ENCODE measurements at places on chromosomes 16 and 17.

- DNase-seq = peak; percentile 58
Observed at GRCh38 chr17:40615068-40615840, 32.4 kb downstream of the SMARCE1 start.

DNA sequence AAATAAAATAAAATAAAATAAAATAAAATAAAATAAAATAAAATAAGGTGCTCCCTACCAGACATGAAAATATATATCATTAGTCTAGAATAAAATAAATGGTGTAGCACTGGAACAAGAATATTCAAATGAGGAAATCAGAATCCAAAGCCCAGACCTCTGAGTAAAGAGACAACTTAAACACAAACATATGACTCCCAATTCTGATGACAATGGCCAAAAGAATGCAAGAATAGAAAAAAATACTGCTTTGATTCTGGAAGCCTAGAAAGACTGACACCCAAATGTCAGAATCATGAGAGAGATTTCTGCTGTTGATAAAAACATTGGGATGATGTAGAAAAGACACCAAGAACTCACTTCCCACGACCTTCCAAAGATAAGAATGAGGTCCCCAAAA is 27.9 kb downstream of the MYOCD start:
- DNase-seq = no peak

GRCh38 chr17:73613271-73614233 is 30.7 kb downstream of the SDK2 start:
- DNase-seq = no peak

- no peak for DNase-seq
Observed at GRCh38 chr16:58041628-58041955, 16.0 kb downstream of the MMP15 start.

GRCh38 chr17:1055751-1056645 is 59.1 kb downstream of the TIMM22 start:
- DNase-seq = peak; percentile 36

DNA sequence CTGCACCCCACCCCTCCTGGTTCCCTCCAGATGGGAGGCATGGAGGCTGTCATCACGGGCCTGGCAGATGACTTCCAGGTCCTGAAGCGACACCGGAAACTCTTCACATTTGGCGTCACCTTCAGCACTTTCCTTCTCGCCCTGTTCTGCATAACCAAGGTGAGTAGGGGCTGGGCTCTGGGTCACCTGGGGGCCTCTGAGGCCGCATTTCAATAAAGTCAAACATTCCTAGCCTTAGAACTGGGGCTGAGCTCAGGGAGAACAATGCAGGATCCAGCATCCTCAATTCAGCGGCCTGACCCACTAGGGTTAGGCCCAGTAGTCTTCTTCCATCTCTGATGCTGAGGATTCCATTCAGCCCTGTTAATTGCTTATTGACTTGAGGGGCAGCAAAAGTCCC is 42.1 kb downstream of the SLC6A2 start:
- no peak for DNase-seq

GRCh38 chr16:48157794-48158193 is 2.0 kb upstream of the ABCC12 start:
- no peak for DNase-seq

GRCh38 chr17:80577876-80578570 is 33.4 kb downstream of the RPTOR start:
- DNase-seq = no peak

- no peak for DNase-seq
Observed at GRCh38 chr16:1488619-1489018, at the start of gene PTX4. TSS of gene PTX4 (minus strand) at chr16:1488944. CDS start at chr16:1488909, 35 bp downstream.

DNA sequence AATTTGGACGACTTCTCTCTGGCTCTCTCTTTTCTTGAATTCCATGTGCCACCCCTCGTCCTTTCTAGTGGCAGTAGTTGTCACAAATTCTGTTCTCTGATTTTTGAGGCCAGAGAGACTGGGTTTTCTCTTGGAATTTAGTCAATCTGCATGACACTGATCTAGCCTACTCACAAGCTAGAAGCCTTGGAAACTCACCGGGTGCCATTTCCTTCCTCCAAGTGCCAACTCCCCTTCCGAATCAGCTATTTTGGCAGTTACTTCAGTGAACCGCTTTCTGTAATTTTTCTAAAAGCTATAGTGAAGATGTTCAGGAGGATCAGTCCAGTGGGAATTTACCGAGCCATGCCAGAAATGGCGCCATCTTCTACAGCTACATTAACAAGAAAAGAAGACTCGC is 228.9 kb downstream of the PMP22 start:
- DNase-seq = no peak

- DNase-seq = no peak
Observed at GRCh38 chr16:49312389-49312985, 30.8 kb upstream of the CBLN1 start.

- no peak for DNase-seq
Observed at GRCh38 chr17:48149787-48150463, 42.4 kb downstream of the SNX11 start.

GRCh38 chr16:30928390-30928789 is 5.0 kb downstream of the FBXL19 start:
- DNase-seq = no peak

DNA sequence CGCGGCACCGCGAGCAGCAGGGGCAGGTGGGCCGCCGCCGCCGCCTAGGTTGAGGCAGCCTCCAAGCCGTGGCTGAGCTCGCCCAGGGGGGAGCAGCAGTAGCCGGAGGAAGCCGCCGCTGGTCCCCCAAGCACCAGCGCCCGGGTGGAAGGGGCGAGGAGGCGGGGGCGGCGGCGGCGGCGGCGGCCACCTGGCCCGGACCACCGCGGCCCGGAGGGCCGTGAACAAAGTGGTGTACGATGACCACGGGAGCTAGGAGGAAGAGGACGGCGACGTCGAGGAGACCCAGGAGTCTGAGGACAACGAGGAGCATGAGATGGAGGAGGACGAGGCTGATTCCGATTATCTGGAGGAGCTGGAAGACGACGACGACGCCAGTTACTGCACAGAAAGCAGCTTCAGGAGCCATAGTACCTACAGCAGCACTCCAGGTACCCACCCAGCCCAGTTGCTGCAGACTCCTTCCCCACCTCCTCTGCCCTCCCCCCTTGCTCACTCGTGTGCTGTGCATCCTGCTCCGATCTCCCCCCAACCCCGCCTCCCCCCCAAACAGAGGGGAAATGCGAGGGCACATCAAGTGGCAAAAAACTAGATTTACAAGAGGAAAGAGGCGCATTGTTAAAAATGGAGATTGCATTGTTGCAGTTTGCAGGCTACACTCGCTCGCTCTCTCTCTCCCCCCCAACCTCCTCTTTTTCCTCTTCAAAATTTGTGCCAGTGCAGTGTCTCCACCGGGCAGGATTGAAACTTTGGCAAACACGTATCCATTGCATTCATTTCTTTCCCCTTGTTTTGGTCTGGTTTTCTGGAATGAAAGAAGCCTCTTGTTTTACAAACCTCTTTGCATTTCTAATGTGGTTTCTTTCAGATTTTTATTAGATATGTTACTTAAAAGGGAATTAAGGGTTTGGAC is 41.8 kb upstream of the AMZ2 start:
- no peak for DNase-seq

- DNase-seq = no peak
Observed at GRCh38 chr16:67148656-67149275, 2.0 kb downstream of the B3GNT9 start.

GRCh38 chr16:85593494-85594221 is 19.5 kb upstream of the GSE1 start:
- no peak for DNase-seq

DNA sequence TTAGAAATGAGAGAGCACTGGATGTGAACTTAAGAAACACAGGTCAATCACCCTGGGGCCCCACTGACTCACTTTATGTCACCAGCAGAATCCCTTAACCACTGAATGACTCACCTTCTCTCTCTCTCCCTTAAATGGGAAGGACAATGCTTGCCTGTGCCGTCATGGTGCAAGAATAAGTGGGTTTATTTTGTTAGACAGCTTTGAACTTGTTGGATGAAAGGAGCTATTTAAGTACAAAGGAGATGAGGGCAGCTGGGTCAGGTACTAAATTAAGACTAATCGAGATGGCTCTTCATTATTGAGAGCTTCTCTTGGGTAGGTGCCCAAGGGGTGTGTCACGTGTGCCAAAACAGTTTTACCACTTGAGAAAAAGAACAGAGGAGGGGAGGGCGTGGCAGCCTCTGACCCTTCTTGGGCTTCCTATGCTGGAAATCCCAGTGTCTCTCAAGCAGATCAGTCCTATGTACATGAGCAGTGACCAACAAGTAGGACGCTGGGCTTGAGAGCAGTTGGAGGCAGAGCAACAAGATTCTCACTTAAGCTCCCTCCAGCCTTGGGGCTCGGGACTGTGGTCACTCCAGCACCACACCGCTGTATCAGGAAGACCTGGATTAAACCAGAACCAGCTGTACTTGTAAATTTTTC is 6.7 kb upstream of the KRT31 start:
- DNase-seq = peak; percentile 99

DNA sequence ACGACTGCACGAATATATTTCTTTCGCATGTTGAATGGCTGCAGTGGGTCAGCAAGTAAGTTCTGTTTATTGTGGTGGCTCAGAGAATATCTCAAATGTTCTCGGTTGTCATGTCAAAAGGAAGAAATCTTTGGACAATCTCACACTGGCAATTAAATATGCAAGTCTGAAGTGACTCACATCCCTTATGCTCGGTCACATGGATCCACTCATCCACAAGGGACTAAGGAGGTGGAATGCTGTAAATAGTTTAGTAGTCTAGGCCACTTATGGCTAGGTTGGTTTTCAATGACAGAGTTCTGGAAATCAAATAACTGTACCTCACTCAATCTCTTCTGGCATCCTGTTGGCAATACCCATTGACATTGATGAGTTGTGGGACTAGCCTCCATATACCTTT is 33.0 kb upstream of the PMP22 start:
- peak; percentile 68 for DNase-seq

- DNase-seq = no peak
Observed at GRCh38 chr17:9902120-9902519, 3.0 kb downstream of the RCVRN start.

GRCh38 chr17:79626156-79626890 is 15.5 kb upstream of the RBFOX3 start:
- no peak for DNase-seq

- no peak for DNase-seq
Observed at GRCh38 chr16:17468611-17469010, 2.1 kb downstream of the XYLT1 start.

- DNase-seq = no peak
Observed at GRCh38 chr17:27550974-27551505, 79.9 kb upstream of the LGALS9 start.

DNA sequence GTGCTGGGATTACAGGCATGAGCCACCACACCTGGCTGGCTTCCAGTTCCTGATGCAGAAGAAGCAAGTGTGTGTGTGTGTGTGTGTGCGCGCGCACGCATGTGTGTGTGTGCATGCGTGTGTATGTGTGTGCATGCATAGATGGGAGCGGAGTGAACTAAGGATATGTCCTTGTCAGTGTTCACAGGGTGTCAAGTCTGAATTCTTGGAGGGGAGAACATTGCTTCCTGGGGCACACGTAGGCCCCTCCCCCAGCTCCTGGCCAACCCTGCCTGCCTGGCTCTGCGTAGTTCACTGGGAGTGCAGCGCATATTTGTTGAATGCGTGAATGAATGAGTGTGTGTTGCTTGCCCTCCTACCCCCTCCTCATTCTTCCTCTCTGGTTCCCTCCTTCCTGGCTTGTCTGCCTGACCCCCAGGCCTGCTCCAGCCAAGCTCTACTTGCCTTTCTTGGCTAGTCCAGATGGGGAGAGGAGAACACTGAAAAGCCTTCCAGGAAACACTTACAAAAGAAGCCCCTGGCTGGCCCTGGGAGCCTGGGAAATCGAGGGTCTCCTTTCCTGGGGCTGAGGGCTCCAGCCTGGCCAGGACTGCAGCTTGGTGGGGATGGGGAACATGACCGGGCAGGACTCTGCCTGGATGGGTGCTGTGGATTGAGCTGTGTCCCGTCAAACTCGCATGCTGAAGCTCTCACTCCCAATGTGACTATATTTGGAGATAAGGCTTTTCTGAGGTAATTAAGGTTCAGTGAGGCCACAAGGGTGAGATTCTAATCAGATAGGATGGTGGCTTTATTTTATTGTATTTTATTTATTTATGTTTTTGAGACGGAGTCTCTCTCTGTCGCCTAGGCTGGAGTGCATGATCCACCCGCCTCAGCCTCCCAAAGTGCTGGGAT is 27.9 kb downstream of the IGFBP4 start:
- no peak for DNase-seq

GRCh38 chr16:88469615-88470395 is 16.7 kb downstream of the ZFPM1 start:
- no peak for DNase-seq

GRCh38 chr16:50659806-50660205 is 21.3 kb downstream of the SNX20 start:
- DNase-seq = peak; percentile 8

GRCh38 chr16:19167710-19168370 is at the start of gene SYT17:
TSS of gene SYT17 (plus strand) at chr16:19168240. CDS start at chr16:19168647, 407 bp downstream.
- peak; percentile 50 for DNase-seq

- no peak for DNase-seq
Observed at GRCh38 chr16:85207357-85207921, 95.2 kb upstream of the CIBAR2 start.

DNA sequence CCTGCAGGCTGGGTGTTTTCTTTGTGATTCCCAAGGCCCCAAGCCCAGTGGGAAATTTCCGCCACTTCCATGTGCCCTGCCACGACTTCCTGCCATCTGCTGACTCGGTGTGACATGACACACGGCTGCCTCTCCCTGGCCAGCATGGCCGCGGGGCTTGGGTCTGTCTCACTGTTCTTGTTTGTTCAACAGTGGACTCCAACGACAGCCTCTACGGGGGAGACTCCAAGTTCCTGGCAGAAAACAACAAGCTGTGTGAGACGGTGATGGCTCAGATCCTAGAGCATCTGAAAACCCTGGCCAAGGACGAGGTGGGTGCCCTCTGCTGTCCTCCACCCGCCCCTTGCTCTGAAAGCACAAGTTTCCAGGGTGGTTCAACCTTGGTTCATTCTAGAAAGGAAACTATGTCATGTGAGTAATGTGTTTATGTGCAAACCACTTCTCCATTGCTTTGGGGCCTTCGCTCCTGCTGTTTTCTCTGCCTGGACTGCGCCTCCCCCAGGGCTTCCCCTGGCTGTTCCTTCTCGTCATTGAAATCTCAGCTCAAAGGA is 26.8 kb downstream of the KNOP1 start:
- peak; percentile 41 for DNase-seq

GRCh38 chr16:55403464-55403863 is 75.5 kb upstream of the MMP2 start:
- DNase-seq = no peak
